Activated CD4-positive, alpha-beta T cell treated with anti-CD3 and anti-CD28 coated beads, Interleukin-10, Interleukin-2, amounts not matched to agents 100 ng/mL and 50 ng/mL, durations not matched to agents 16 hours and 8 hours (primary cell): ENCODE measurements at places on chromosomes 4 and X.

GRCh38 chr4:189809839-189810238, 130.8 kb upstream of the FRG1 start:
- no peak for DNase-seq

DNA sequence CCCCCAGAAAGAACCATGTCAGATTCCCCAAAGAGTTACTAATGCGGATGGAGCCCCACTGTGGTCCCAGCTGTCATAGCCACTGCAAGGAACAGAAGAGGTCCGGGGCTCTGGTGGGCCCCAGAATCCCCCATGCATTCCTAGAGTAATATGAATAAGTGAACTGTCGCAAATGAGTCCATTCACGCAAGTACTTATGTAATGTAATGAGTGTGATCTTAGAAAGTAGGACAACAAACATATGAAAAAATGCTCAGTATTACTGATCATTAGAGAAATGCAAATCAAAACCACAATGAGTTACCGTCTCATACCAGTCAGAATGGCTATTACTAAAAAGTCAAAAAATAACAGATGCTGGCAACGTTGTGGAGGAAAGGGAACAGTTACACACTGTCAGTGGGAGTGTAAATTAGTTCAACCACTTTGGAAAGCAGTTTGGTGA, 141.5 kb upstream of the RBPJ start:
- DNase-seq = peak; percentile 52

DNA sequence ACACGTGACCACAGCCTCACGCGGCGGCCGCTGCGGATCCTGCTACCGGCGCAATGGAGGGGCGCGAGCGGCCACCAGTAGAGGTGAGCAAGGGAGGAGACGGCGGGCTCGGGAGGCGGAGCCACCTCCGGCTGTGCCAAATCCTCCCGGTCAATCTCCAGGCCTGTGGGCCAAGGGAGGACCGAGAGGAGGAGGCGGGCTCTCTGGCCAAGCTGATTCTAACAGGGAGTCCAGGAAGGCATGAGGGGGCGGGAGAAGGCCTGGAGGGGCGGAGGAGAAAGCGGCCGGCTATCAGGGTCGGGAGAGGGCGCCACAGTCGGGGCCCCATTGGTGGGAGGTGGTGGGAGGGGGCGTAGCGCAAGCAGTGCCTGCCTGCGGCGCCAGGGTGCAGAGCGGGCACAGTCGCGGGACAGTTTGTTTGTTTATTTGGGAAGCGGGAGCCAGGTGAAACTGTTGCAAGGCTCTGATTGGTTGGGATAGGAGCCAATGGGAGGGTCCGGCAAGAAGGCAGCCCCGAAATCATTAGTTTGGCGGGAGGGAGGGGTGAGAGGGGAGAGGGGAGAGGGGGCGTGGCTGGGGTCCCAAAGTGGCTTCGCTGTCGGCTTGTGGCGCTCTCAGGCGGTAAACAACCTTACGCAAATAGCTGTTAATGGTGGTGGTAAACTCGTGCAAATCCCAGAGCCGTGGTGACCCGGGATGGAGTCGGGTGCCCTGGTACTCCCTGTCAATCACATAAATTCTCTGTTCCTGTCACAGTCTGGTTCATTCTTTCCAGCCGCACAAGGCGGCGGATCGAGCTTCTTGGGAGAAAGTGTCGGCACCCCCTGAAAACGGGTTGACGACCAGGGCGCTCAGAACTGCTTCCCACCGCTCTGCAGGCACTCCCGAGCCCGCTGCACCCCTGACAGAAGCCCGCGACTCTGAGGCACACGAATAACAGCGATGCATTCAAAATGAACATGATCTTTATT, at the start of gene IRS4:
Gene IRS4, minus strand, starts transcription at position 55 of the 971 bp plus-strand sequence.
- DNase-seq = no peak

GRCh38 chr4:8344377-8344776, 74.8 kb downstream of the HTRA3 start:
- DNase-seq = no peak

- no peak for DNase-seq
Observed at GRCh38 chr4:173899813-173900212, 369.8 kb upstream of the HAND2 start.

DNA sequence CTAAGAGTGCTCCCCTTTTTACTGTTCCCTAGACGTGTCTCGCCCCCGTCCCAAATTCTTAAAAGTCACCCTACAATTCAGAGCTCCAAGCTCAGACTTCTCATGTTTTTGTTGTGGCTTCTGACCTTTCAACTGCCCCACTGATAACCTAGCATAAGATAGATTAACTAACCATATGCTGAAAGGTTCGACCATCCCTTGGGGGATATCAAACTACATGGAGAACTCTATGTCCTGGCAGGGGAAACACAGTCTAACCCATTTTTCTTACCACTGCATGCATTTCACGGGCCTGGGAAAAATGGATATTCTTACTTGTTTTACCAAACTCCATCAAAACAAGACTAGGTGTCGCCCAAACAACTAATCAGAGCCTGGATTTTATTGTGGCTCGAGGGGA, 236.4 kb upstream of the MID1 start:
- DNase-seq = no peak

DNA sequence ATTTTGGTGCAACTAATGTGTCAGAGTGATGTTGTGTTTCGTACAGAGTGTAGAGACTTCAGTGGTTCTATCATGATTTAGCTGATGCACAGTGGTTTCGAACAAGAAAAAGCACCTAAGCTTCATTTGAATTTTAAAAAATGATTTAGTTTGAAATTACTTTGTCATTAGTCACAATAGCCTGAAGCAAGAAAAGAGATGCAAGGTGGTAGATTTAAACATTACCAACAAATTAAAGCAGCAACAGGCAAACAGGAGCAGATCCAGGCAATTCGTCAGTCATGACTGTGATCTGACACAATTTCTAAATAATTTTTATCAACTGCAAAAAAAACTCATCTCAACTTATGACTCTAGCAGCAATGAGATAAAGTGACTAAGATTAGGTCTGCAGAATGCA, 24.6 kb upstream of the COX7B2 start:
- DNase-seq = no peak

GRCh38 chrX:118720058-118720707, 7.2 kb upstream of the IL13RA1 start:
- no peak for DNase-seq

- no peak for DNase-seq
Observed at GRCh38 chr4:125316401-125316790, 1.6 kb downstream of the FAT4 start.

DNA sequence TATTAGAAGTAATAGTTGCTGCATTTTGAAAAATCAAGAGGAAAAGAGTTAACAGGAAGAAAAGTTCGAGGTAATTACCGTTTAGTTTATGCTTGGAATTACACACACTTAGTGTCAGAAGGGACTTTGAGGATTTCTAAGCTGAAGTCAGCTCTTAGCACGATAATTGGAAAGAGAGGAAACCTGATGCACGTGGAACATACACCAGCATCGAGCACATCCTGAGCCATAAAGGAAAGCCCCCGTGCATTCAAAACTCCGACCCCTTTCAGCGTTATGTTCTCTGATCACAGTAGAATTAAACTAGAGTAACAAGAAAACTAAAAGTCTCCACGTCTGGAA, 400 bp upstream of the PAQR3 start:
- DNase-seq = no peak

DNA sequence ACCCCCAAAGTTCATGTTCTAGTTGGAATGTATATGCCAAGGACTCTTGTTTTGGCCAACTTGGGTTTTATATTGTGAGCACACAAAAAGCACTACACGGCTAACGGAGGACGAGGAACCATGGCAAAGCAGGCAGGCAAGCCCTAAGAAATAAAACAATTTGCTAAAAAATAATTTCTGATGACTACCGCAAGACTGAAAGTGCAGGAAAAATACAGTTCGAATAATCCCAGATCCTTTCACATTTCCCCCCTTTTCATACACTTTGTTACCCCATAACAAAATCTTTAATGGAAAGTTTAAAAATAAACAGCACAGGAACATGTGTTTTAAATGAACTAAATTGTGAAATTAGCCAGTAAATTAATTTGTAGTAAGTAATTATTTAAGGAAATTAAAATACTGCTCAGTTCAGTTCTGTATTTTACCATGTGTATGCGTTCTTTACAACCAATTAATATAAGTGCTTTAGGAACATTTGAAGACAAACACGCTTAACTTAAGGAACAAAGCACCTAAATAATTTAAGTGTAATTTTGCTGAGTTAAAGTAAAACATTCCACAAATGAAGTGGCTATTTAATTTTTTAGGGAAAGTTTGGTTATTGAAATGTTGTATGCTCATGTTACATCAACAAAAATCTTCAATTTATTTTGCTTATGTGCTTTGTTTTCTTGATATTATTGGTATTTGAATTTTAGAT, 12.4 kb upstream of the PITX2 start:
- no peak for DNase-seq
